SHP77 (cell line): ENCODE measurements at places on chromosomes 2 and 18.

- DNase-seq = no peak
Observed at GRCh38 chr2:206127656-206128055, 31.6 kb downstream of the NDUFS1 start.

DNA sequence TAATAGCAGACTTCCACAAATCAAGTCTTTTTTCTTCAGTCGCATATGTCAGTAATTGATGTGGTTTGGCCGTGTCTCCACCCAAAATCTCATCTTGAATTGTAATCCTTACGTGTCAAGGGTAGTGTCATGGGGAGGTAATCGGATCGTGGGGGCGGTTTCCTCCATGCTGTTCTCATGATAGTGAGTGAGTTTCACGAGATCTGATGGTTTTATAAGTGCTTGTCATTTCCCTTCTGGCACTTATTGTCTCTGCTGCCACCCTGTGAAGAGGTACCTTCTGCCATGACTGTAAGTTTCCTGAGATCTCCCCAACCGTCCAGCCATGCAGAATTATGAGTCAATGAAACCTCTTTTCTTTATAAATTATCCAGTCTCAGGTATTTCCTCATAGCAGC lies 478.8 kb downstream of the PTPRM start:
- no peak for DNase-seq

DNA sequence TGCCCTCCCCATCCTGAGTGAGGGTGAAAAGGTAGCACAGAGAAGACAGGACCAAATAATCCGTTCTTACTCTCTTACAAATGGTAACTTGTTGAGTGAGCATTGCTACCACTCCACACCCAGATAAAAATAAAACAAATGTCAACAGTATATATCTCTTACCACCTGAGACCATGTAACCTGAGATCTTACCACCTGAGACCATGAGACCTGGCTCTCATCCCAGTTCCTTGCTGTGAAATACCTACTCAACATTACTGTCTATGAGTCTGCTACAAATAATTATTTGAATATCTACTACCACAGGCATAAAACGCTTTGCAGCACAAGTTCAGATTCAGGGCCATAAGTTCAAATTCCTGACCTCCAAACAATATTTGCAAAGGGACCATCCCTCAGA lies 234.7 kb downstream of the C1D start:
- DNase-seq = no peak

DNA sequence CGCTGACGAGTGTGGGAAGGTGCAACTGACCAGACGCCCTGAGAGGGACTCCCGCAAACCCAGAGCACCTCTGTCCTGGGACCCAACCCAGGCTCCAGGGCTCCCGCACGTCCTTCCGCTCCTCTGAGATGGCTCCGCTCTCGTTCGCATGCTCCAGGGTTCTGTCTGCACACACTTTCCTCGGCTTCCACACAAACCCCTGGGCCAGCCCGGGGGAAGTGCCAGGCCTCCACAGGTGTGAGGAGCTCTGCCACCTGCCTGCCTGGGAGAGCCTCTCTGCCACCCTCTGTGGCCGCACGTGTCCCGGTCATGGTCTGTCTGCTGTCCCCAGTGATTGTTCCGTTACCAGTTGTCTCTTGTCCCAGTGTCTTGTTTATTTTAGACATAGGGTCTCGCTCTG lies 222.9 kb downstream of the HDAC4 start:
- no peak for DNase-seq

DNA sequence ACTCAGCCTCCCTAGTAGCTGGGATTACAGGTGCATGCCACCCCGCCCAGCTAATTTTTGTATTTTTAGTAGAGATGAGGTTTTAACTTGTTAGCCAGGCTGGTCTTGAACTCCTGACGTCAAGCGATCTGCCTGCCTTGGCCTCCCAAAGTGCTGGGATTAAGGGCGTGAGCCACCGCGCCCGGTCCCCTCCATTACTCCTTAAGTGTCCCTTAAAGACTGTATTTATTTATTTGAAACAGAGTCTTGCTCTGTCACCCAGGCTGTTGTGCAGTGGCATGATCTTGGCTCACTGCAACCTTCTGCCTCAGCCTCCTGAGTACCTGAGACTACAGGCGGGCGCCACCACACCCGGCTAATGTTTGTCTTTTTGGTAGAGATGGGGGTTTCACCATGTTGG lies 148.6 kb downstream of the TGIF1 start:
- no peak for DNase-seq

GRCh38 chr2:194328456-194328855 lies 1328.6 kb upstream of the SLC39A10 start:
- no peak for DNase-seq
